ENCODE measurements at places on chromosomes 1 and 21.

- no peak for DNase-seq
Measured at GRCh38 chr1:241142493-241142892, 214.5 kb downstream of the RGS7 start.

GRCh38 chr1:26981146-26981846 is 12.2 kb upstream of the TRNP1 start:
- DNase-seq, result no peak

DNA sequence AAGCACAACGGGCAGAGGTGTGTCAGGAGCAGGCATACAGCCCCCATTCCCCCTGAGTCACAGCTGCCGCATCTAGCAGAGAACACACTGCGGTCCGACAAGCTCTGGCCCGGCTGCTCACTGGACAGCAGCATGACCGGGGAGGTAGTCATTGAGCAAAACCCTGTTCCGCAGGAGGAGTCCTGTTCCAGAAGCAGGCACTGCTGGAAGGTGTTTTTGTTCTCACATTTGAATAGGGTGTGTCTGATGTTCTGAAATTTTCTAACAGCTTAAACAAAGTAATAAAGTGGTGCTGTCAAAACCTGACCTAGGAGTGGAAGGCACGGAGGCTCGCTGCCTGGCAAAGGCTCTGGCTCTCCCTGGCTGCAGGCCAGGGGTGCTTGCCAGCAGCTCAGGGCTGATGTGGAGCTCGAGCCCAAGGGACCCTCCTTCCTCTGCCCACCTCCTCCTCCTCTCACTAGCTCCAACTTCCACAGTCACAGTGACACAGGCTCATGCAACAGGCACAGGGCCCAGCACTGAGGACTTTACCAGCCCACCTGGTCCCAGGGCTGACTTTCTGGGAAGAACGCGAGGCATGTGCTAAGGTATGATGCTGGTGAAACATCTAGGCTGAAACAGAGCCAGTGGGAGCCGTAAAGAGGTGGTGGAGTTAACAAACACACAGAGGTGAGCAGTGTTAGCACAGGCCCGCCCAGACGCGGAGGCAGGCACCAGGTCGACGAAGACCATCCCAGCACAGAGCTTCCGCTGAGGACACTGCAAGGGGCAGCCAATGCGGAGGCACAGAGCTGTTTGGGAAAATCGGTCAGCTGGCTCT is 118.6 kb upstream of the IFFO2 start:
- no peak for DNase-seq

DNA sequence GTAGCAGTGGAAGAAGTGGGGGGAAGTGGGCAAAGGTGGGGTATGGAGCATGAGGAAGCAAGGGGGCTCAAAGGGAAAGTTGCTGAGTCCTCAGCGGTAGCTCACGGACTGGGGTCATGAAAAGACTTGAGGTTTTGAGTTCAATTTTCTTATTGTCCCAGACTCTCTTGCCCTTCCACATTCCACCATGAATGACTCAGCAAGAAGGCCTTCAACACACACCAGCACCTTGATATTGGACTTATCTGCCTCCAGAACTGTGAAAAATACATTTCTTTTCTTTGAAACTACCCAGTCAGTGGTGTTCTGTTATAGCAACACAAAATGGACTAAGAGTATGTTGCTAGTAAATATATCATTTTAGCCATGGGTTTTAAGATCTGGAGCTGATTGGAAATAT is 17.3 kb upstream of the RHBDL2 start:
- no peak for DNase-seq

DNA sequence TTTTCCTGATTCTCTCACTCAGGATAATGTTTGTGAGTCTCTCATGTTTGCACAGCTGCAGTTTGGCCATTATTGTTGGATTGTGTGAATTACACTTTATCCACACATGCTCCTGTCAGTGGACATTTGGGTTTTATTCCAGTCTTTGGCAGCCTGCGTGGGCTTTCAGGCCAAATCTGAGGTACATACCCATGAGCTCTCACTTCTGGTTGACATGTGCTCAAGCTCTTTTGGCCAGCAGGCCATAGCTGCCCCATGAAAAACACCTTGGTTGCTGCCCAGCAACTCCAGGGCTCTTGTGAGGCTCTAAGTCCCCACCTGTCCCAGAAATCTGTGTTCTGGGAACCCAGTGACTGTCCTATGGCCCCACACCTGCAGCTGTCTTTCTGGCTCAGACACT is 124.5 kb upstream of the GALNT2 start:
- no peak for DNase-seq

DNA sequence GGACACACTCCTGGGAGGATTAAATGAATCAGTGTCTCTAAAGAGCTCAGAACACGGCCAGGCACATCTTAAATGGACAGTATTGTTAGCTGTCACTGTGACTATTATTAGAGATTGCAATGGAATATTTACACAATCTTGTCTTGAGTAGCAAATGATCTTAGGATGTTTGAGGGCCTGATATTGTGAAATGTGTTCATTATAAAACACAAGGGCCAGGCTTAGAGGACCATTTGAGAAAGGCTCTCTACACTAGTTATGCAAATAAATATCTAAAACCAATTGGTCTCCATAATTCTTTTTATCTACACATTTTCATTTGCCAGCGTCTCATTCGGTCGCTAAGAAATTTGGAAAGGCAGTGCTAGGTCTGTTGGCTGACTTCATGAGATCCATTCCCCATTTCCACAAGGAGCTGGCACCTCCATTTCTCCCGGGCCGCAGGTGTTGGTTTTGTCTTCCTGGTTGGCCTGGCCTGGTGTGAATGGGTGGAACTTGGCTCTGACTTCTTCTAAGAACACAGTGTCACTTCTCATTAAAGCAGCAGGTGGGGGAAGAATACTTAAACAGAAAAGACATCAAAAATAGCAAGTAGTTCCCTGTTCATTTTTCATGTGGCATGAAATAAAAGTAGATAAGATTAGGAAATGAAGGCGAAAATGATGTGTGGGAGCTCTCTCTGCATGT is 56.0 kb upstream of the PLXNA2 start:
- DNase-seq, result no peak

- no peak for DNase-seq
Measured at GRCh38 chr1:4064150-4064889, 164.2 kb upstream of the C1orf174 start.

Measured in NCI-H1417 treated with DMSO at 0.1 percent for 48 hours (cell line).